Activated naive CD8-positive, alpha-beta T cell treated with anti-CD3 and anti-CD28 coated beads for 36 hours (primary cell): ENCODE measurements at places on chromosomes 3 and 15. TPM values are rescaled to one million over a fixed set of nuclear protein-coding genes. Genes with fewer than 3 reads are reported as not detected.

CIDEC gene
- total RNA-seq, result not detected

DNA sequence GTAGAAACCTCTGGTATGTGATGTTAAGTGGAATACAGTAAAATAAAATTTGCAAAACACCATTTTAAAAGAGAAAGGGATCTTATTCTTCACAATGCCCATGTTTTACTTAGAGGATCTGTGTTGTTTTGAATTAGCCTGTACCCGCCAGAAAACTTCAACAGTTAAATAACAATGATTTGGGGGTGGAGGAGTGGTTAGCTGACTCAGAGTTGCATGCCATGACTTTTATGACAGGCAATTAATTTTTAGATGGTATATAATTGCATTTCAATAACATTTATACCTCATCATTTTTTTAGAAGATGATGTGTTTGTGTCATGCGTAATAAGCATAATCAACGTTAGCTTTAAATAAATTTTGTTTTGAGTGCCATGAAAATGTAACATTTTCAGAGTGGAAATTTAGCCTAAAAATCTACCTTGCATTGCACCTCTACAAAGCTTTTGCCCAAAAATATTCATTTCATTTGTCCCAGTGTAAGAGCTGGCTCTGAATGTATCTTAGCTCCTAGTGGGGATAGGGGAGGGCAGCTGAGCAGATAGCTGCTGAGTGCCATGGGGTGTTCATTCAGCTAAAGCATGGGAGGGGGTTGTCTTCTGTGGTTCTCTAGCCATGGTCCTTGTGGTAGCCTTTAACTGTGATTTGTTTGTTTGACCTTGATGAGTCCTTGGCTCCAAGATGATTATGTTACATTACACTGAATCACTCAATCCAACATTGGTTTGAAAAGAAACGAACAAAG is 379.8 kb downstream of the LPP start:
- no peak for DNase-seq

DTWD1 gene
- 25.0 TPM for total RNA-seq

ATP8B4 gene
- total RNA-seq, result 3.4 TPM

BUB1B gene
- 70.6 TPM for total RNA-seq

GRCh38 chr15:45640616-45641015 is 5.8 kb downstream of the SQOR start:
- DNase-seq, result no peak

DNA sequence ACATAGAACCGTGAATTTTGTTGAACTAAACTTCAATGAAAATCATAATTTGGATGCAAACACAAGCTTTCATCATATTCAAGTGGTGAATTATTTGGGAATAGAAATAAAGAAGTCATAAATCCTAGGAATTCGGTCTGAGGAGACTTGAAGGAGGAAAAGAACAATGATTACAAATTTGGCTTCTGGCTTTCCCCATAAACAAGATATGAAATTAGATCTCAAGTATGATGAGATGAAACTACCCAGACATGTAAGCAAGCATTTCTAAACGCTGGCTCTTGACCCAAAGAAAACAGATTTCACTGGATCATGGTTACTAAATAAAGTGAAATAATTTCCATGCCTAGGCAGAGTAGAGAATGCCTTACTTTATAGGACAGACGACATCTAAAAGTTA is 146.9 kb upstream of the LRTM1 start:
- no peak for DNase-seq

DNA sequence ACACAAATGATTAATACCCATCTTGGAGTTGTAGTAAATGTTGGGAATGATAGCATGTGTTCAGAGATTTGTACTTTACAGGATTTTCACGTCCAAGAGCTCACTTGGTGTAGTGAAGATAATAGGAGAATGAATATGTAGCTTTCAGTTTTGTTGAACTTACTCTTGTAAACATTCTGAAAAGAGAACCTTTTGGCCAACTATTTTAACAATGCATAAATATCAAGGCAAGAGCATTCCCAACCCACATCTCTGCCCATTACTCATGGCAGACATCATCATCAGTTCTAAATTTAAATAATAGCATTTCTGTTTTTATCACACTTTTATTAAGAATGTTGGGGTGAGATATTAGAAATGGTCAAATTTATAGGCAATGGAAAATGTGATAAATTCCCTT is 465.2 kb upstream of the TPRG1 start:
- DNase-seq, result no peak

FBXW12 gene
- total RNA-seq, result not detected

CHRNA7 gene
- not detected for total RNA-seq

DNA sequence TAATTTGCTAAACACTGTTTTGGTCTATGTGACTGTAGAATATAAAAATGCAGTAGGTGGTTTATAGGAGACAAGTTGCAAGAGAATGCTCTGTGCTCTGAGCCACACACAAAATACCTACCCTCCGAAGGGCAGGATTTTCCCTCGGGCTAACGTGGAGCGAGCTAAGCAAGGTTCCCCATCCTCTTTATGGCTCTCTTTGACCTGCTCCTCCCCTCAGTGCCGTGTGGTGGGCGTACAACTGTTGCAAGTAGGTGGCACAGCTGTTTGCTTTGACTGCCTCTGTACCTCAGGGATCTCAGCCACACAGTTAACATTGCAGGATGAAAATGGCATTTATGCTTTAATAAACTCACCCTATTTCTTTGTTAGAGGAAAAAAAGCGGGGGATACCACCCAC is 339.1 kb downstream of the SATB1 start:
- no peak for DNase-seq

STAG1 gene
- 44.6 TPM for total RNA-seq

ALDH1L1 gene
- not detected for total RNA-seq

- DNase-seq, result no peak
Observed at GRCh38 chr15:27223179-27223578, 252.2 kb downstream of the GABRG3 start.

DNA sequence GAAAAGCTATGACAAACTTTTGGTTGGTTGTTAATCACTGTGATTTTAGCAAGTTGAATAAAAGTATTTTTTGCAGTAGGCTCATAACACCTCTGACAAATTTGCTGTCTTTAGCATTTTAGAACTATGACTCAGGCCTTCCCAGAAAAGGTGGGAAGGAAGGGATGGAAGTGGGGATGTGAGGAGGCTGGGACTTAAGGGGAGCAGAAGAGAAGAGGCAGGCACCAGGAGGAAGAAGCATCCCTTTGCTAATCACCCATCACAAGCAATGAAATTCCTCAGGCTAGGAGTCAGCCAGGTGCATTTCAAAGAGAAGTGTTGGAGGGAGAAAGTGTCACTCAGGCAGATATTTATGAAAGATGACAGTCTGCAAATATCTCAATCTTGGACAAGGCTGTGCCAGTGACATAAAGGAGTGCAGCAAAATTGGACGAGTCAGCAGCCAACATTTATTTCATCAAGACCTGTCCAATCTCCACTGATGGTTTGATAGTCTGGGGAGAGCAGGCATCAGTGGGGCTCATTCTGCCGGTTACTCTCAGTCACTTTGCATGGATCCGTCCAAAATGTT is 337.3 kb upstream of the ARRDC4 start:
- no peak for DNase-seq
